ENCODE measurements at places on chromosomes 2 and 18.

- no peak for DNase-seq
These were observed 844.6 kb upstream of the ID2 start for GRCh38 chr2:7837237-7837760.

DNA sequence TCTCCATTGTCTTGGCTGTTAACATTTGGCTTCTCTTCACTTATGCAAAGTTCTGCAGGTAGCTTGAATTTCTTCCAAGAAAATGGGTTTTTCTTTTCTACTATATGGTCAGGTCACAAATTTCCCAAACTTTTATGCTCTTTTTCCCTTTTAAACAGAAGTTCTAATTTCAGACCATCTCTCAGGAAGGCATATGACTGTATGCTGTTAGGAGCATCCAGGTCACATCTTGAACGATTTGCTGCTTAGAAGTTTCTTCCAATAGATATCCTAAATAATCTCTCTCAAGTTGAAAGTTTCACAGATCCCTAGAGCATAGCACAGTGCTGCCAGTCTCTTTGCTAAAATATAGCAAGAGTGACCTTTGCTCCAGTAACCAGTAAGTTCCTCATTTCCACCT is 932.5 kb downstream of the DPP10 start:
- no peak for DNase-seq

DNA sequence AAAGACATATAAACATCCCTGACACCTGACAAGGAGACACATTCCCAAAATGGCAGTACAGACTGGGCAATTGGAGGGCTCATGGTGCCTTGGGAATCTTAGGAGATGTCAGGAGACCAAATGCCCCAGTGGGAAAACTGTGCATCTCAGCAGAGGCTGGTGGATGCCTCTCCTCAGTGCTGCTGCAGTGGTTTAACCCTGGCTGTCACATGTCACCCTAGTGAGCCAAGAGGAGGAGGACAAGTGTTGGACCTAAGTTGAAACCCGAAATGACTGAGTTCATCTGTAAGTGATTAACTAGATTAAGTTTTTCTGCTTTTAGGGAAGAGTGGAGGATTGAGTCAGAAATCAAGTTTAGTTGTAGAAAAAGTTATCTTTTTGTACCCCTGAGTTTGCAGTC is 5.2 kb upstream of the NAGK start:
- no peak for DNase-seq

GRCh38 chr2:59974051-59974766 is 579.2 kb downstream of the BCL11A start:
- DNase-seq = no peak

DNA sequence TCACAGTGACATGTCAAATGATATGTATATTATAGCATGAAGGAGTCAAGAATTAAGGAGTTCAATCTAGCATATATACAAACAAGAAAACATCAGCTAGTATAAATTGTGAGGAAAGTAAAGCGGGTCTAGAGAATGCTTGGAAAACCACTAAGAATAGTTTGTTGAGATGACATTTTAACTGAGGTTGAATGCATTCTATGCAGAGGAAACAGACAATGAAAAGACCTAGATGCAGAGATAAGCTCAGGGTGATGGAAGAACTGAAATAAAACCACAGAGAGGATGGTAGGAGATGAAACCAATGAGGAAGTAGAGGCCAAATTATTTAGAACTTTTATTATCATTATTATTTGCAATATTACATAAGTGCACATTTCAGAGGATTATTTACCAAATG is 803.6 kb upstream of the FANCL start:
- DNase-seq = no peak

DNA sequence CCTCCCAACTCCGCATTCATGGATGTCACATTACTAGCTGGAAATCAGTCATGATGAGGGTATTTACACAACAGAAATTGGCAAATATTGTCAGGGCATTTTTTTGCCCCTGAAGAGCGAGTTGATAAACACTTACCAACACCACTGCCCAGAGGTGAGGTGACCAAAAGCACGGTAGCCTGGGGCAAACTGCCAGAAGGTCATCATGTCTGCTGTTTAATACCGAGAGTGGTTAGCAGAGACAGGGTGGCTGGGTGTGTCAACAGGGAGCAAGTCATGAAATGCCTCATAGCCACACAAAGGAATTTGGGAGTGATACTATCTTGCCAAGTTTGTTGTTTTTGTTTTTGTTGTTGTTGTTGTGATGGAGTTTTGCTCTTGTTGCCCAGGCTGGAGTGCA is 37.0 kb upstream of the EPC2 start:
- DNase-seq = no peak

GRCh38 chr2:197464175-197464574 is 10.8 kb downstream of the COQ10B start:
- no peak for DNase-seq

Data from esophagus squamous epithelium (tissue), 5 donors.